ENCODE measurements at places on chromosomes 7 and 10. TPM values are rescaled to one million over a fixed set of nuclear protein-coding genes. Genes with fewer than 3 reads are reported as not detected.

GRCh38 chr7:69018200-69018599, 580.1 kb upstream of the AUTS2 start:
- peak; percentile 50 for DNase-seq
- H3K4me3 ChIP-seq: no peak overlapping the region
- H3K27me3 ChIP-seq: no peaks in the 10 kb centered on the region
- peaks cover 21% of the 10 kb centered on the region for H3K36me3 ChIP-seq

- no peaks in the 10 kb centered on the region for H3K36me3 ChIP-seq
- DNase-seq: peak; percentile 70
- peak overlapping the region; percentile 97 for H3K27ac ChIP-seq
- H3K4me3 ChIP-seq: peak overlapping the region; percentile 95
- H3K4me1 ChIP-seq: peaks cover 17% of the 10 kb centered on the region
These were observed 445 bp upstream of the ATRNL1 start for GRCh38 chr10:115092555-115093285.

GRCh38 chr7:16728811-16729210, 24.7 kb upstream of the TSPAN13 start:
- no peaks in the 10 kb centered on the region for H3K27me3 ChIP-seq
- DNase-seq: no peak
- H3K27ac ChIP-seq: no peak overlapping the region
- no peak overlapping the region for H3K4me3 ChIP-seq
- H3K36me3 ChIP-seq: no peaks in the 10 kb centered on the region

- H3K4me1 ChIP-seq: peaks cover 10% of the 10 kb centered on the region
- H3K27me3 ChIP-seq: no peaks in the 10 kb centered on the region
- H3K4me3 ChIP-seq: no peak overlapping the region
- H3K27ac ChIP-seq: no peak overlapping the region
These were observed 36.7 kb downstream of the CDK6 start for GRCh38 chr7:92799446-92800211.

DNA sequence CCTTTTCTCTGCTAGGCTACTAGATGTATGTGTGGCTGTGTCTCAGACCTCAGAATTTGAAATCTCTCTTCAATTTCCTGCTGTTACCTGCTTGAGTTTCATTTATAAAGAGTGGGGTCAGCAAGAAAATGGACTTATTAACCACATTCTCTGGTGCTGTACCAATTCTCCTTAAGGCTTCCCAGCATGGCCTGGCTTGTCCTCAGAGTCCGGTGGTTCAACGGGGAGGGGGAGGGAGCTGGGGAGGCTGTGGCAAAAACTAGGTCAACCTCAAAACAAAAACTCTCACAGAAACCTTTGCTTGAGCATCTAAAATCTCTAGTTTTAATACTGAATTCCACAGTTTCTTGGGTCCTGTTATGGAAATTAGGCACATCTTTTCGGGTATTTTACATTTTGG, 389.1 kb upstream of the COBL start:
- no peaks in the 10 kb centered on the region for H3K36me3 ChIP-seq
- no peak for DNase-seq
- H3K4me1 ChIP-seq: peaks cover 7% of the 10 kb centered on the region
- H3K27me3 ChIP-seq: no peaks in the 10 kb centered on the region
- H3K4me3 ChIP-seq: no peak overlapping the region
- no peak overlapping the region for H3K27ac ChIP-seq

DNA sequence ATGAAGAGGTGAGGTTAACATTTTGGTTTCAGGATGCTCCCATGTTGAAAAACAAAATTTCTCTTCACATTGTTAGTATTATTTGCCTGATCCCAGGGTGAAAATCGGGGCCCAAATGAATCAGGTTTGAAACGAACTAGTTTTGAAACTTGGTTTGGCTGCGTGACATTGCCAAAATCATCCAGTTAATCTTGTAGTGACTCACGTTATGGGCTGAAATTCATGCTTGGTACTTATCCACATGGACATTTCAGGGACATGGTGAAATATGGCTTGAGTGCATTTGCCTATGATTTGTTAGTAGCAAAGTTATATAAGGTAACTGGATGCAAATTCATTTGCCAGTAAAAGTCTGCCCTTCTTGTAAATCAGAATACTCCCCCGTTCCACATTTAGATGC, 97.3 kb downstream of the CFAP58 start:
- H3K4me1 ChIP-seq: peaks cover 9% of the 10 kb centered on the region
- H3K27ac ChIP-seq: no peak overlapping the region
- H3K27me3 ChIP-seq: peaks cover 1% of the 10 kb centered on the region
- H3K36me3 ChIP-seq: no peaks in the 10 kb centered on the region

GRCh38 chr7:95906851-95907250, 134.5 kb downstream of the DYNC1I1 start:
- no peaks in the 10 kb centered on the region for H3K36me3 ChIP-seq
- no peaks in the 10 kb centered on the region for H3K4me1 ChIP-seq
- peaks cover 2% of the 10 kb centered on the region for H3K27me3 ChIP-seq
- no peak for DNase-seq

DNA sequence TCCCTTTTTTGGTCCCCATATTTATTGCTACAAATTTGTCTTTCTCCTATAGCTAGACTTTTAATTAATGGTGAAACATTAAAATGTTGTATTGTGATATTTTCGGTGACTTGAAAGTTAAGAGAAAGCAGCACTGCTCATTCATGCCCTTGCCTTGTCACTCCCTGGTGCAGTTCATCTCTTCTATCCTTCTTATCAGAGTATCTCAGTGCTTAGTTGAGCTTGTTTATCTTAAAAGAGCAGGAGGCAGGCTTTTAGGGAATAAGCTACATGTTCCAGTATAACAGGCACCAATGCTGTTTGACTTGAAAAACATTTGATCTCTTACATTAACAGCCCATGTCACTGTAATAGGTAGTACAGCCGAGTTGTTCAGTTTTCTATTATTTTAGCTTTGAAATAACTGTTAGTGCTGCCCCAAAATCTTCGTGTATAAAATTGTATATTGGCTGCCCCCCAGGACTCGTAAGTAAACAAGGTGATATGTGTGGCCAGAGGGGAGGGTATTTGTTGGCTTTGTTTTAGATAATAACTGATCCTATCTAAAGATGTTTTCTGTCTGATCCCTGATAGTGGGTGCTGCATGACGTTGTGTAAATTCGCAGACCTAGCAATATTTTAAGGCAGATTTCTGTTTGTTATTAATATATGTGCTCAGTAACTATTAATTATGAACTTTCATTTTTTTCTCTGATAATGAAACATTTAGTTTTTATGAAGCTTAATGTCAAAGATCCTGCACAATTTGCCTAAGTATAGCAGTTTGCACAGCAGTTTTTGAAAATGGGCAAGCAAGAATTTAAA, 96.5 kb downstream of the BTRC start:
- no peaks in the 10 kb centered on the region for H3K36me3 ChIP-seq
- no peak for DNase-seq
- H3K4me3 ChIP-seq: no peak overlapping the region
- peaks cover 3% of the 10 kb centered on the region for H3K27me3 ChIP-seq
- H3K27ac ChIP-seq: no peak overlapping the region

DNA sequence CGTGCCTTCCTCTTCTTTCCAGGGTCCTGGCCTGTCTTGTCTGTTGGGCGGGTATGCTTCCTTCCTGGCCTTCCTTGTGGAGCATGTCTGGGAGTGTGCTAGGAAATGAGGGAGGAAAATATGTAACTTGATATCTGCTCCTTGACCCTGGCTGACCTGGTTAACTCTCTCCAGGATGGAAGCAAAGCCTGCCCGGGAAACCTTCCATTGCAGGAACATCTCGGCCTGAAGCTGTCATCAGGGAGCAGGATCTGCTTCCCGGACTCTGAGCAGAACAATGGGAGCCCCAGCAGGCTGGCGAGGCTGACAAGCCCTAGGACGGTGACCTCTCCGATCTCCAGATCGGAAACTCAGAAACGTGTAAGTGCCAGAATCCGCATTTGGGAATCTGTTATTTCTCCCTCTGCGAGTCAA, 340.3 kb downstream of the FRMD4A start:
- H3K36me3 ChIP-seq: no peaks in the 10 kb centered on the region
- no peaks in the 10 kb centered on the region for H3K27me3 ChIP-seq
- peak overlapping the region; percentile 69 for H3K27ac ChIP-seq
- no peak for DNase-seq
- no peak overlapping the region for H3K4me3 ChIP-seq

The KLF14 gene
- not detected for total RNA-seq

The LLCFC1 gene
- total RNA-seq: not detected

The EVX1 gene
- total RNA-seq: 7.1 TPM

Measured in glutamatergic neuron (in vitro differentiated cells).